ENCODE measurements at places on chromosomes 2 and 18. TPM values are rescaled to one million over a fixed set of nuclear protein-coding genes. Genes with fewer than 3 reads are reported as not detected.

The GTF2A1L gene
- polyA plus RNA-seq, result not detected

The EVX2 gene
- not detected for polyA plus RNA-seq

The ASIC4 gene
- polyA plus RNA-seq, result not detected

The COL3A1 gene
- polyA plus RNA-seq, result 0.73 TPM

The ELAC1 gene
- 7.6 TPM for polyA plus RNA-seq

The LYPD6B gene
- not detected for polyA plus RNA-seq

The NT5C1B gene
- not detected for polyA plus RNA-seq

The ANO7 gene
- polyA plus RNA-seq, result not detected

The CPLX4 gene
- 1.4 TPM for polyA plus RNA-seq

The CXCR1 gene
- not detected for polyA plus RNA-seq

The MAP3K19 gene
- not detected for polyA plus RNA-seq

The FKBP7 gene
- 36.9 TPM for polyA plus RNA-seq

The PTPRN gene
- 89.5 TPM for polyA plus RNA-seq

The PKDCC gene
- polyA plus RNA-seq, result not detected

The SLC1A4 gene
- polyA plus RNA-seq, result 8.8 TPM
